HT-29 (cell line): ENCODE measurements at places on chromosomes 5 and 9.

DNA sequence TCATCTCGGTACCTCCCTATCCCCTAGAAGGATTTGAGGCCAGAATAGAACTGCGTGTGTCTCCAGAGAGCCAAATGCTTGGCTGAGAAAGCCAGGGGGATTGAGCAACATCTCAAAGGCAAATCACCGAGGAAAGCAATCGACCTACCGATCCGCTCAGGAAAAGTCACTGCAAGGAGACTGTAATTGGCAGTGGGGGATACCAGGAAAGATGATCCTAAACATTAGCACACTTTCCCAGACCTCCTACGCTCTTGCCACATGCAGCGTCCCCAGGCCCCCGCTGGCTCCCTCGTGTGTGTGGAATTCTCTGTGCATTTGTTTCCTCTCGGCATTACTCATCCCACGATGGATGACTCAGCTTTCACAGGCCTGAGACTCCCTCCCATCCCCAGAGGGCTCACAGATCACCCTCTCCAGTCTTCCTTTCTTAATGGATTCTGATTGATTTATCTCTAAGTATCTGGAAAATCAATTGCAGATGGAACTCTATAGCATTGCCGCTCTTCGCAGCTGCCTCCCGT, 82.2 kb upstream of the ICE1 start:
- DNase-seq: peak; percentile 51

GRCh38 chr9:89807101-89807395, 202.2 kb downstream of the GADD45G start:
- DNase-seq: no peak

DNA sequence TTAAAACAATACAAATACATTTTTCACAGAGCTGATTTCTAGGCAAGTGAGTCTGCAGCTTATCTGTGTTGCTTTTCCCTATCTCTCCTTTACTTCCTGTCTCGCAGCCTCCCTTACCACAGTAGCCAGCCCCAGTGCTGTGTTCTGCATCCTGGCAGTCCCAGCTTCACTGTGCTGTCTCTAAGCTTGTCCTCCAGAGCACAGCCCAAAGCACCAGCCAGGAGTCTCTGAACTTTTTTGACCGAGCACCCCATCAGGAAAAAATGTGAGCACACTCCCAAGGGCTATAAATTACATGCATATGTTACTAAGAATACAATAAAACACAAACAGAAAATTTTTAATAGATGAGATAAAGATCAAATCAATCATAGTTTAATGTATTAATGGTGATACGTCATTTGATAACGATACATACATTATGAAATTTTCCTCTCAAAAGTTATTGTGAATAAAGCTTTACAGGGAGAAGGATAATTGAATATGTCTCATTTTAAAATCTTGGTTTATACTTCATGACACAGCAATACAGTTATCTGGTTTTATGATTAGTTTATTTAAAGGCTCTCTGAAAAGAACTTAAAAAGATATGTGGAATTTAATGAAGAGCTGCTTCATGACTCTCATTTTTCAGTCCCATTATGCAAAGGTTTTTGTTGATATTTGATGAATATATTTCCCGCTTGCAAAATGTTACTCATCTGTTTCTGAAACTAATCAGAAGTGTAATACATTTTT, 7.3 kb upstream of the RHOBTB3 start:
- peak; percentile 31 for DNase-seq

DNA sequence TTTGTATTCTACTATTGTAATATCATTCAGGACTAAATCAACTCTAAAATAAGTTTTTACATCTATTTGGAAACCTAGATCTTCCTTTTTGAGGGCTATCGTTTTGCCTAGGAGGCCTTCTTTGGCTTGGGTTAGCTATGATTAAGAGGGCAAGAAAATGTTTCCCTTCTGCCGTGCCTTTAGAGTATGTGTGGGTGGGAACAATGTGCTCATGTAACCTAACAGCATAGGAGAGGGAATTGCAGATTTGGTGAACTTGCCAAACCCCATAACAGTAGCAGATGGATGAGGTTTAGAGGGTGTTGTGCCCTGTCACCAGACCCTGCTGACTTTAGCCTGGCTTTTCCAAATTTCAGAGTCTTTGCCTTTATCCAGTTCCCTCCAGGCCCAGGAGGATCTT, 339.0 kb downstream of the ADGRV1 start:
- DNase-seq: no peak

DNA sequence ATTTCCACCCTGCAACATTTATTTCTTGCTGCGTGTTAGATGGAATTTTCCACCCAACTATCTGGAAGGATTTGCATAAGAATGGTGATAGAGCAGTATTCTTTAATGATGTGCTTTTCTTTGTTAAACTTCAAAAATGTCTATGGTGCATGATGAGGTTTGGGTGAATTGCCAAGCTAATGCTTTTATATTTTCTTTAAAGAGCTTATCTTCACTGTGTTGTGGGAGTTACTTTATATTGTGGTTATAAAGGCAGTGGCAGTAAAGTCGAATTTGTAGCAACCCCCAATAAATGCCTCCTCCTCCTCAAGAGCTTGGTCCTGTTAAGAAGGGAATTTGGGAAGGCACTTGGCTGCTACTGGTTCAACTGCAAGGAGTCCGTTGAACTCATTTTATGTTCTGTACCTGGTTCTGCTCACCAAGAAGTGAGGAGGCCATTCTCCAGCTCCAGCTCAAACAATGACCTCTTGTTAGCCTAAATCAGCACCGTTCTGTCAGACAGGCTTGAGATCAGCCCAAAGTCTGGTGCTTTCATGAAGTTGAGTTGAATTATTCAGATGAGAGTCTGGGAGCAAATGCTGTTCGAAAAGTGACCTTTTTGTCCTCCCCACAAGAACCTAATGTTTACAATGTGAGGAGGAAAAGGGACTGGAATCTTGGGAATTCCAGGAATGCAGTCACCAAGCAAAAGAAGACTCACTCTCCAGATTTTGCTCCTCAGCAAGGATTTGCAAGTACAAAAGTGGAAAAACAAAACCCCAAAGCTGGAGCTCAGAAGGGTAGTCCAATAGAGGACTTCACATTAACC, 217.0 kb downstream of the TMEM38B start:
- DNase-seq: no peak

- DNase-seq: no peak
These were observed 872.9 kb downstream of the TAF11L14 start for GRCh38 chr5:18507114-18507513.

- DNase-seq: no peak
These were observed 8.4 kb downstream of the SMARCA2 start for GRCh38 chr9:2023532-2023931.

- DNase-seq: no peak
These were observed 68.1 kb upstream of the SPOCK1 start for GRCh38 chr5:137567226-137567625.

DNA sequence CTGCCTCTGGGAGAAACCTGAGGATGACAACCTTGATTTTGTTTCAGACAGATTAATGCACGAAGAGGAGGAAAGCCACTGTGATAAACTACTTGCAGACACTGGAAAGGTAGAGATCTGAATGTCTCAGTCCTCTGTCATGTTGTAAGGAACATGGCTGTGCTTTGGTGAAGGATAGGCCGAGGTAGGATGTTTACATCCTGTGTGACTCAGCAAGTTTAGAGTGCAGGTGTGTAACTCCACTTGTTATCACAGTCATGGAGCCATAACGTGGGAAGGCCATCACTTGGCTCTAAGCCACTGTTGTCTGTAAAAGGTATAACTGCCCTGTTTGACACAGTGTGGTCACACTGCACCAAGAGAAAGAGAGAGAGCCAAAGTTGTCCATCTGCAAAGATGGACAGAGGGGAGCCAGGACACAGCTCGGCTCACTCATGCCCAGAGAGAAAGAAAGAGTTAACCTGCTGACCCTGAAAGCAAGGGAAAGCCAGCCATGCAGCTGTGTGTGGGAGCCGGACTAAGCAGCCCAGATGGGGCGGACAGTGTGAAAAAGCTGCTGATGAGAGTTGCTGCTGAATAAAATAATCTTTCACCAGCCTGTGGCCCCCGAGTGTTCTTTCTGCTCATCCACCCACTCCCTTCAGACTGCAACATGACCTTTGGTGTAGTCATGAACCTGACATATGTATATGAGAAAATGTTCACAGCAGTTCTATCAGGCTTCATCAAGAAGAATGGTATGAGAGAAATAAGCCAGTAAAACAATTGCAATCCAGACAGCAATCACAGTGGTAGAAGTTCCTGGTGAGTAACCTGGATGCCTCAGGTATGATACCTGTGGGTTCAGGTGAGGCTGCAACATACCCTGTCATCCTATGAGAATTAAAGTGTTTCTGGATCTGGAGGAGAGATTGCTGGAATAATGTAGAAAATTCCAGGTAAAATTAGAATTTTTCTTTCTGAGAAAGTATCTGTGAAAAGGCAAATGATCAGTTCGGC, 115.9 kb downstream of the TARS1 start:
- no peak for DNase-seq

DNA sequence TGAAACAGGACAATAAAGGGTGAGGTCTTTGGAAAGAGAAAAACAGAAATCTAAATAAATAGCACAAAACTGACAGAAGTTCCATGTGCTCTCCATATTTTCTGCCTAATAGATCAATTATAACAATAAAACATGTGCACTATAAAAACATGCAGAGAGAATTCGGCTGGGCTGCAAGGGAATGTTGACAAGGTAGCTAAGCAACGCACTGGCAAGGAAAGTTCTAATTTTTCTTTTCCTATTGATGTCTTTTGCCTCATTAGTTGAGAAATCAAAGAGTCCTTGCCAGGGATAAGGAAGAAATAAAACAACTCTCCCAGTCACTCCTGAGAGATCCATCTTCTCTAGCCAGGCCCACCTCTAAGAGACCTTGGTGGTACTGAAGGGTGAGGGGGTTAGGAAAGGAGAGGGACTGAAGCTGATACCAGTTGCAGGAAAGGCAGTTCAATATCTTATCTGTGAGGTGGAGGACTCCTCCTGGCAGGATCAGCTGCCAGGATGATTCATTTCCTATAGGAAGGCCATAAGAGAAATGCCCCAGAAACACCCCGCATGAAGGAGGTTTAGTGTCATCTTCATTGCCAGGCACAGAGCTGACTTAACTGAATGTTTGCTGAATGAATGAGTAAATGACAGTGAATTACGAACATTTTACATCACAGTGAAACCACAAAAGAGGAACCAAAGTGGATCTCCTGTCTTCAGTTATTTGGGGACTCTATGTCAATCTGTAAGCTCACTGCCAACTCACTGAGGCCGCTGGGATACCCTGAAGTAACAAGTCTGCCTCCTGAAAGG, 63.7 kb upstream of the IFNK start:
- peak; percentile 44 for DNase-seq

- DNase-seq: no peak
These were observed 4.1 kb downstream of the AKNA start for GRCh38 chr9:114383521-114384231.

GRCh38 chr9:100216178-100216787, 117.2 kb downstream of the INVS start:
- DNase-seq: peak; percentile 67

DNA sequence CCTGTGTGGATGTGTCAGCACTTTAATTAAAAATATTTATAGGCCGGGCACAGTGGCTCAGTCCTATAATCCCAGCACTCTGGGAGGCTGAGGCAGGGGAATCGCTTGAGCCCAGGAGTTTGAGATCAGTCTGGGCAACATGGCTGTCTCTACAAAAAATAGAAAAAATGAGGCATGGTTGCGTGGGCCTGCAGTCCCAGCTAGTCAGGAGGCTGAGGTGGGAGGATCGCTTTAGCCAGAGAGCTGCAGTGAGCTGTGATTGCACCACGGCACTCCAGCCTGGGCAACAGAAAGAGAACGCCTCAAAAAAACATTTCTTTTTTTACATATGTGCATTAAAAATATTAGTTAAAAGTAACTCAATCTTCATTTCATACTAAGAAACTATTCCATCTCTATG, 6.2 kb downstream of the TBC1D9B start:
- no peak for DNase-seq

DNA sequence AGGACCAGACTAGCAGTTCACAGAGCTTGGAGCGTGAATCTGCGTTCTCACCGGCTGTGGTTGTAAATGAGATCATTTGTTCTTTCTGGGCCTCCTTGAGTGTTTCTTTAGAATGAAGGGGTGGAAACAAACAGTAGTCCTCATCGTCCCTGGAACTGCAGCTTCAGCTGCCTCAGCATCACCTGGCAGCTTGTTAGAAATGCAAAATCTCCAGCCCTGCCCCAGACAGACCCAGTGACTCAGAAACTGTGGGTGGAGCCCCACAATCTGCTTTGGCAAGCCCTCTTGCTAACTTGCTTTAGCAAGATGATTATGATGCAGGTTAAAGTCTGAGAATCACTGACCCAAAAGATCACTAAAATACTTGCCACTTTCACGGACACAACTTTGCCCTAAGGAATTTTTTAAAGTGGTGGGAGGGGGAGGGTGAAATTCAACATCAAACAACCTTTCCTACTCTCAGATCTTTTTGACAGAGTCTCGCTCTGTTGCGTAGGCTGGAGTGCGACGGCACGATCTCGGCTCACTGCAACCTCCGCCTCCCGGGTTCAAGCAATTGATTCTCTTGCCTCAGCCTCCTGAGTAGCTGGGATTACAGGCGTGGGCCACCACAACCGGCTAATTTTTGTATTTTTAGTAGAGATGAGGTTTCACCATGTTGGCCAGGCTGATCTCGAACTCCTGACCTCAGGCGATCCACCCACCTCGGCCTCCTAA, 86.0 kb downstream of the BRINP1 start:
- DNase-seq: no peak

DNA sequence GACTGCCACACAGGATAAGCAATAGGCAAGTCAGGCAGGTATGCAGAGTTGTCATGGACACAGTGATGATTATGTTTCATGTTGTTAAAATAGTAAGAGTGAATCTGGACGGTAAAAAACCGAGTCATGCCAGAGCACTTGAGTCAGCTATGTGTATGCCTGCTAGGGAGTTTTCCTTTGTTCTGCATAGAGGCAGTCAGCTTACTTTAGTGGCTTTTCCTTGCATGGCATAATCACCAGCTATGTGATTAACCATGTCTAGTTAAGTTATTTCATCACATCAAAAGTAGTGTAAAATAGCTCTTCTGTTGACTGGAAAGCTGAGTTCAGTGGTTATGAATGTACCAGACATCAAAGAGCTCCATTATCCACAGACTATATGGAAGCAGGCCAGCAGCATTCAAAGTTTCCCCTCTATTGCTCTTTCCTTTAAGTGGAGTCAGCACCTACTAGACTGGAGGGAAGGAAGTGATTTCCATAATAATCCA, 989.8 kb downstream of the TLE1 start:
- DNase-seq: no peak

- DNase-seq: no peak
These were observed 224.8 kb downstream of the FAM114A2 start for GRCh38 chr5:153813901-153814300.

- no peak for DNase-seq
These were observed 87.6 kb downstream of the S1PR3 start for GRCh38 chr9:89078860-89079259.

GRCh38 chr9:129938291-129938979, 103.2 kb downstream of the USP20 start:
- DNase-seq: no peak
